Trophoblast cell (in vitro differentiated cells and primary cell): ENCODE measurements at places on chromosomes 13 and 19.
A peak's percentile ranks its signal among the peaks of the same experiment; 100 is the strongest.

GRCh38 chr13:28136916-28137315 lies 1.4 kb upstream of the PAN3 start:
- no peak for DNase-seq

DNA sequence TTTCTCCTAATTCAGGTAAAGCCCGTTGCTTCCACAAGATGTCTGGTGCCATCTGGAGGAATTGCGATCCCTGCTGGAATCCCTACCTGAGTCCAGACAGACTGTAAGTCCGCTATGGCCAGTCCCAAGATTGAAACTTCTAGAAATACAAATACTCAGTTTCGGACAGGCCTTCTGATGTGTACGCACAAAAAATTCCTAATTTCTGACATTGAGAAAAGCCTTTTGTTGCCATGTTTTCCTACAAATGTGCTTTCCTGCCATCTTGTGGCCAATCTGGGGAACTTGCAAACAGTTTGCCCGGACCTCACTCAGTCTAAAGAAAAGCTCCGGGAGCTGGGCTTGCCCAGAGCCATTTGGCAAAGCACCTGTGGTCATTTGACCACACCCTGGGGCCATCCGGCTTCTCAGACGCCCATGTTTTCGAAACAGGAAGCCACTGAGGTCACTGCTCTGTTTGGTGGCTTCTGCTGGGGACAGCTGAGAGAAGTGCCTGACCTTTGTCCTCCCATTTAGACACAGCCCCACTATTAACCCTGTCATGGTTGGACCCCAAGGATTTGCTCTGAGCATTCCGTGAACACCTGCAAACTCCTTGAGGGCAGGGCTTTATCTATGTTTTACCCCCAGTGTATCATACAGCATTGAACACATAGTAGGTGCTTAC lies 79.4 kb downstream of the SLC15A1 start:
- peak; percentile 76 for DNase-seq

GRCh38 chr13:94344126-94344818 lies 135.2 kb downstream of the DCT start:
- peak; percentile 44 for DNase-seq

DNA sequence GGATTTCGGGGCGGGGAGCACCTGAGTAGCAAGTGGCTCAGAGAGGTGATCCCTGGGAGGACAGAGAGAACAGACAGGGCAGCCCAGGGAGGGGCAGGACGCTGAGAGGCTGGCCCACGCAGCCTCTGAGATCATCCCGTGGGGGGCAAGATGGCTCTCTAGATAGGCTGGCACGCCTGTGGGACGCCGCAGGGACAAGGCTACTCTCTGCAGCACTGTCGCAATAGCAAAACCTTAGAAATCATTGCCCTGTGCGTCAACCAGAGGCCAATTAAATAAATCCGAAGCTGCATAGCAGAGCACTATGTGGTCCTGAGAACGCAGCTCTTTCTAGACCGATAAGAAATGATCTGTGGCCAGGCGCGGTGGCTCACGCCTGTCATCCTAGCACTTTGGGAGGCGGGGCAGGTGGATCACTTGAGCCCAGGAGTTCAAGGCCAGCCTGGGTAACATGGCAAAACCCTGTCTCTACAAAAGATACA lies 5.1 kb downstream of the PEX11G start:
- DNase-seq = peak; percentile 89

DNA sequence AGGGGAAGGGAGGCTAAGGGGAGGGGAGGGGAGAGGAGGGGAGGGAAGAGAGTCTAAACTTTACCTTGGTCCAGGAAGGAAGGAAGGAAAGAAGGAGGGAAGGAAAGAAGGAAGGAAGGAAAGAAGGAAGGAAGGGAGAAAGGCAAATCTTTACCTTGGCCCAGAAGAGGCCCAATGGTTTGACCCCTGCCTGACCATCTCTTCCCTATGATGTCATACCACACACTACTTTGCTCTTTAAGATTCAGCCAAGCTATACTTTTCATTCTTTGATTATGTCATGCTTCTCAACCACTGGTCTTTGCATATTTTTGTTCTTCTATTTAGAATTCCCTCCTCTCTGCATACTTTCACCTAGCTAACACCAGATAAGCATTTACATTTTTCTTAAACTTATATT lies 1077.5 kb downstream of the PCDH9 start:
- no peak for DNase-seq

DNA sequence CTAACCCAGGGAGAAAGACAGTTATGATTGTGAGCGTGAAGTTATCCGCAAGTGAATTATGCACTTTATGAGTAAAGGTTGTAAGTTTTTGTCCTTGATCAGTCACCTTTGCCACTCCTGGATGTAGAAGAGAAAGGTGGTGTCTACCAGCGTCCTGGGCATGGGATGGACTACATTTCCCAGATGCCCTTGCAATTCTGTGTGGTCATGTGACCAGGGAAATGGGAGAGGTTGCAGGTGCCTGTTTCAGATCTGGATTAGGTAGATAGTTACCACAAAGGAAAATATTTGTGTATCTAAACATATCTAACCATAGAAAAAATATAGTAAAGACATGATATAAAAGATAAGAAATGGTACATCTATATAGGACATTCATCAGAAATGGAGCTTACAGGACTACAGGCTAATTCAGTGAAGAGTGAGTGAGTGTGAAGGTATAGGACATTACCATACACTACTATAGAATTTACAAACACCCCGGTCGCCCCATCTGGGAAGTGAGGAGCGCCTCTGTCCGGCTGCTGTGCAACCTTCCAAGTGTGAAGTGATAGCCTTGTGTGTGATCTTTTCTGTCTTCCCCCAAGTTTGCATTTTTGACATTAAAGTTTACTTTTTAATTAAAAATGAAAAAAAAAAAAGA lies 51.6 kb upstream of the CACNA1A start:
- no peak for DNase-seq

DNA sequence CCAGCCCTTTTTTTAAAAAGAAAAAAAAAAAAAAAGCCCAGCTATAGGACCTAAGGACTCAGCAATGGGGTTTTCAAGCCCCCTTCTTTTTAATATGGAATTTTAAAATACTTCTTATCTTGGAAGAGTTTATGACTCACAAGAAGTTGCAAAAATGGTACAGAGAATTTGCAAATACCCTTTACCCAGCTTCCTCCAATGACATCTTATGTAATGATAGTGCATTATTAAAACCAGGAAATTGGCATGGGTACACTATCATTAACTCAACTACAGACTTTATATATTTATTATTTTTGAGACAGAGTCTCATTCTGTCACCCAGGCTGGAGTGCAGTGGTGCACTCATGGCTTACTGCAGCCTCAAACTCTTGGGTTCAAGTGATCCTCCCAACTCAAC lies 16.1 kb downstream of the TMEM38A start:
- peak; percentile 48 for DNase-seq

- DNase-seq = no peak
These were observed 1.9 kb downstream of the IFNL1 start for GRCh38 chr19:39297931-39298634.

- no peak for DNase-seq
These were observed 15.7 kb downstream of the STK11 start for GRCh38 chr19:1220976-1221903.

- DNase-seq = peak; percentile 66
These were observed 397.6 kb upstream of the KLHL1 start for GRCh38 chr13:70505809-70506208.

DNA sequence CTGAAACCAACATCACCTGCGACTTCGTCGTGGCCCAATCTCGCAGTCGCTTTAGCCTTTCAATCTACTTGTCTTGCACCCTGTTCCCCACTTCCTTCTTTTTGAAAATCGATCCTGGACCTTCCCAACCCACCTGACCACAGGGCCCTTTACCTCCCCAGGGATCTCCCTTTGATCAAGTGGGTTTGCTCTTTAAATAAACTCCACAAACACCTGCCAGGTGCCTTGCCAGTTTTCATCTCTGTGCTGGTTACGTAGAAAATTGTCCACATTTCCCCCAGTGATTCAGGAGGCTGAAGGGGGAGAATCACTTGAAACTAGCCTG lies 14.5 kb upstream of the RAB20 start:
- no peak for DNase-seq

DNA sequence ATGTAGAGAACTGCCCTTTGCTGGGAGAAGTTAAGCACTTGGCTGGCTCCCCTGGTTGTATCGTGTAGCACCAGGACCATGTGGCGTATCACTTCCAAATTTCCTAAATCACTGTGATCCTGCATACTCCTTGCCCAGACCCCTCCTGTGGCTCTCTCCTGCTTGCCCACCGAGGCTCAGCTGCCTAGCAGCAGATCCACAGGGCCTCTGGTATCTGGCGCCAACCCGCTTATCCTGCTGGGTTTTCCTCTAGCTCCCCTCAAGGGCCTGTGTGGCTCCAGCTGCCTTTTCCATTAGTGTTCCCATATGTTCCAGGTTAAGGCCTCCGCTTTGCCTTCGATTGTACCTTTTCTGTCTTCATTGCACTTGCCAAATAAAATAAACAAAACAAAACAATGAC lies 16.5 kb downstream of the LRCH1 start:
- no peak for DNase-seq

DNA sequence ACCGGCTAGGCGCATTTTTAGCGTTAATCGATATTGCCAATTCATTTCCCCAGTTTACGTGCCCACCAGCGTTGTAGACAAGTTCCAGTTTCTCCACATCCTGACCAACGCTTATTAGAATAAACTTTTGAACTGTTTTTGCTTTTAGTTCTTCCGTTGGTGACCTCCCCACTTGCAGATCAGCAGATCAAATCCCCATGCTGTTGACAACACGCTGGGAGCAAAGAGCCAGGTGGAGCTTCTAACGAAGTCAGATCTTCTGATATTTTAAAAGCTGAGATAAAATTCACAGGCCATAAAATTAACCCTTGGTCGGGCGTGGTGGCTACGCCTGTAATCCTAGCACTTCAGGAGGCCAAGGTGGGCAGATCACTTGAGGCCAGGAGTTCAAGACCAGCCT lies 21.2 kb downstream of the RCN3 start:
- no peak for DNase-seq

DNA sequence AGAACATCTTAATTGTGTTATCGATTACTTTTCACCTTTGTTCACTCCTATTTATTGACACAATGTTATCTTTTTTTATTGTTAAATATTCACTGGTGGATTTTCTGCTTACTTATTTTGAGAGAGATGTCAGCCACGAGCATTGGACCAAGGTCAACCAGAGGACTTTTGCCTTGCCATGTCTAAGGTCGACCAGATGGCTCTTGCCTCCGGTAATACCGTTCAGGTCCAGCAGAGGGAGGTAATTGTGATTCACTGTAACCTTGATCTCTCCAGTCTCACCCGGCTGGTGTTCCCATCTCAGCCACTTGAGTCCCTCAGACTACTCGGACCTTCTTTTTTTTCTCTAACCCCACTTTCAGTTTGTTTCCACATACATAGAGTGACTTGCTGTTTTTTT lies 1438.1 kb downstream of the UQCRFS1 start:
- DNase-seq = no peak

DNA sequence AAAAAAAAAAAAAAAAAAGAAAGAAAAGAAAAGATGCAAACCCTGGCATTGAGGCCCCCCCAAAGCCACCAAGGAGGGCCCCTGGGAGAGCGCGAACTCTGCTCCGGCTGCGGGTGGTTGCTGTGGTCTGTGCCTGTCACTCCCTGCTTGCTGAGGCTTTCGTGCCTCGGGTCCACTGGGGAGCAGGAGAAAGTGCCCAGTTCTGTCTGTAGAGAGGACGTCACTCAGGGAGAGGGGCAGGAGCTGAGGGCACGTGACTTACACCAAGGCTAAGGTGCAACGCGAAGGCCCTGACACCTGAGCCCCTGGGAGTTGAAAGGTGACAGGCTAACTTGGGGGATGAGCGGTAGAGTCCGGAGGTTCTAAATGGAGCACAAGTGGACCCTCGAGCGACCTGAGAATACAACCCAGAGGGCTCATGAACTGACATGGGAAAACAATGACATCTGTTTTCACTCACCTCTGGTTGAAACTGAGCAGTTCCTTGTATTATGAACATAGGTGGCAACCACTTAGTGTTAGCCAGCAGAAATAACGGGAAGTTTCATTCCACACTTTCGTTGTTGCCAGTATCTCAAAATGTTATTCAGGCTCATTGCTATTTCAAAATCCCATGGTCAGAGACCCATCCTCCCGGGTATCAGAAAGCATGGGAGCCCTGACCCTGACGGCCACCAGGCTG lies 69.2 kb upstream of the TM9SF2 start:
- no peak for DNase-seq

DNA sequence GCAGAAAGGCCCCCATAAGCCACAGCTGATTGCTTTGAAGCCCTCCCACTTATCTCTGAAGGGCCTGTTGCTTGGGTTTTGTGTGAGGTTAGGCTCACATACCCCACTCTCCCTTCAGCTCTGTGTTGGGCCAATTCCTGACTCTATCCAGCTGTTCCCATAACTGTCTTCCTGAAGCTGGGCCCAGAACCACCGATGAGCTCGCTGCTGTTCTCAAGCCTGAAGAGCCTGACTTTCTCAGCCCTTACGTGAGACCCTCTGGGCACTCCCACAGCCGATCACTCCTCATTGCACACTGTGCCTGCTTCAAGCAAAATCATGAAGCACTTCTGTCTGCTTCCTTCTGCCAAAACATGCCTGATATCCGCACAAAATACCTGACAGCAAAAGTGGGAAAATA lies 124.1 kb downstream of the CRYL1 start:
- DNase-seq = no peak

- no peak for DNase-seq
These were observed 70.8 kb downstream of the SHISA2 start for GRCh38 chr13:25981060-25981459.

DNA sequence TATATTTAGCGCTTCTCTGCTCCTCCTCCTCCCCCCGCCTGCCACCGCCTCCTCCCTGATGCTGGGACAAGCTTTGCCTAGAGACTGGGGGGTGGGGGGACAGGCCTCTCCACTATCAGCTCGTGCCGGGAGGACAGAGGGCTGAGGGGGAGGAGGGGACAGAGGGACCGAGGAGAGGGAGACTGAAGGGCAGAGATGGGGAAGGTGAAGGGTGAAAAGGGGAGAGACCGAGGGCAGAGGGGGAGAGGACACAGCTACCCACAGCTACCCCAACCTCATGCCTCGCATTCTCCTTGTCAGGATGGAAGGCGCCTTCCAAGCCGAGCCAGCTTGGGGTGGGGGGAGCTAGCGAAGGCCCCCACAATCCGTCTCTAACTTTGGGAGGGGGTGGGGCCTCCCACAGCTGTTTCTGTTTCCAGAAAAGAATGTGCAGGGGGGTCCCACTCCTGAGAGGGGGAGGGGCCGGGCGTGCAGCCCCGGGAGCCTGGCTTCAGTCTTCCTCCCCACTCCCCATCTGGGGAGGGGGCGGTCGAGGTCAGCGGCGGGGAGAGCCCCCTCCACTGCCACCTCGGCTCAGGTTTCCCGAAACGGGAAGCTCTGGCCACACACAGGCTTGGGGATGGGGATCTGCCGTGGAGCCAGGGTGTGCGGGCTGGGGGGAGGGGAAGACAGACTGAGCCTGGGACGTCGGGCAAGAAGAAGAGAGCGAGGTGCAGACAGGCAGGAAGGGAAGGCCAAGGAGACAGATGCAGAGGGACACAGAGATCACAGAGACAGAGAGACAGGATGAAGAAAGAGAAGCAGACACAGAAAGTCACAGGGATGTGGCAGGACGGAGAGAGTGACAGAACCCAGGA lies 1.6 kb downstream of the DACT3 start:
- DNase-seq = no peak

- DNase-seq = peak; percentile 26
These were observed 2.5 kb downstream of the ITPKC start for GRCh38 chr19:40719414-40719894.
